NCI-H69 (cell line): ENCODE measurements at places on chromosomes 7 and 10.

GRCh38 chr7:79610313-79610712 lies 156.8 kb upstream of the MAGI2 start:
- no peak for DNase-seq

- DNase-seq, result no peak
These were observed 40.1 kb downstream of the RBM28 start for GRCh38 chr7:128303643-128304042.

GRCh38 chr7:27940341-27940740 lies 200.4 kb downstream of the TAX1BP1 start:
- DNase-seq, result peak; percentile 88

GRCh38 chr7:36490419-36490830 lies 100.8 kb downstream of the ANLN start:
- peak; percentile 35 for DNase-seq

DNA sequence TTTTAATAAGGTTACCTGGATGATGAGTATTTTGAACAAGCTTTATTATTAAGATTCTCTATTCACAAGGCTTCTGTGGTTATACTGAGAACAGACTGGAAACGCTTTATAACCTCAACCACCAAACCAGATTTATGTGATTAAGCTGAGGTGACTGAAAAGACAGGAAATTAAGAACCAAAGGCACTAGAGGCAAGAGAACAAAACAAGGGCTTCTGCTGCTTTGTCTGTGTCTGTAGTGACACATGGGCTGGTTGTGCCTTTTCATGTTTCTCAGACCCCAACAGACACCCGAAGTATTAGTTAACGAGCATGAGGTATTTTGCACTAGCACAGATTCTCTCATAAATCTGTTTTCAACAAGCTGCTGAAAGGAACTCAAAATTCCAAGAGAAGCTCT lies 64.4 kb downstream of the RAPGEF5 start:
- DNase-seq, result no peak

GRCh38 chr7:27250557-27251070 lies 8.0 kb downstream of the EVX1 start:
- DNase-seq, result no peak

DNA sequence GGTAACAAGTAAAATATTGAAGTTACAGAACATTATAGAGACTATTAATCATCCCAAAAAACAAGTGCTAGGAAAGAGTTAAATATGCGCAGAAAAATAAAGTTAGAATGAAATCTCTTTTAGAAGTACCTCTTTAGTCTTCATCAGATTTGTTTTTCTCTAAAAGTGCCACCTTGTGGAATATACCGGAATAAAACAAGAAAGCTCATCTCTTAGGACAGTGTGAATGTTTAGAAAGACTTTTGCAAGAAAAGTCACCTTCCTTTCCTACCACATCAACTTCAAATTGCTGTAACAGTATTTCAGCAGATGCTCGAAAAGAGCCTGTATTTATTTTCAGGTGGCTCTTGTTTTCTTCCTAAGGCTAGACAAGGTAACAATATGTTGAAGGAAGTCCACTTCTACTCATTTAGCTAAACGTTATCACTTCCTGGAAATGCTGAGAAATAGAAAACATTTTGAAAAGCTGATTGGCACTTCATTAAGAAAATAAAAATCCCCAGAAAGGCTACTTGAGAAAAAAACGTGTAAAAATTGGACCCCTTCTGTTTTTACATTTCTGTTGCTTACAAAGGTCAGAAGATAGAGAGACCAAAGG lies 19.8 kb upstream of the FAM133B start:
- DNase-seq, result peak; percentile 65
